ENCODE measurements at places on chromosomes 11 and 22.

DNA sequence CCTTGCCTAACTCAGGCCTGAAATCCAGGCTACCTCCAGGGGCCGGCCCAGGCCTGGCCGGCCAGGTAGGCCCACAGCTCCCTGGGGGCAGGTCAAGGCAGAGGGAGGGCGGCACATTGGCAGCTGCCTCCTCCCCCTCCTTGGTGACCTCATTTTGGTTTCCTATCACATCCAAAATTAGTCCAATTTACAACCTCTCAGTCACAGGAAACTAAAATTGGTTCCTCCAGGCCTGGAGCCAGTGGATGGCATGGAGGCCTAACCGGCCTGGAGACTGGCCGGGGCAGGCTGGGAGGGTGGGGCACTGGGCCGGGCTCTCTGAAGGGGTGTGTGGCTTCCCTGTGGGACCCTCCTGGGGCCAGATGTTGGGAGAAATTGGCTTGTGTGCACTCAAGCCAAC, 35.9 kb downstream of the LRRC10B start:
- DNase-seq = no peak

DNA sequence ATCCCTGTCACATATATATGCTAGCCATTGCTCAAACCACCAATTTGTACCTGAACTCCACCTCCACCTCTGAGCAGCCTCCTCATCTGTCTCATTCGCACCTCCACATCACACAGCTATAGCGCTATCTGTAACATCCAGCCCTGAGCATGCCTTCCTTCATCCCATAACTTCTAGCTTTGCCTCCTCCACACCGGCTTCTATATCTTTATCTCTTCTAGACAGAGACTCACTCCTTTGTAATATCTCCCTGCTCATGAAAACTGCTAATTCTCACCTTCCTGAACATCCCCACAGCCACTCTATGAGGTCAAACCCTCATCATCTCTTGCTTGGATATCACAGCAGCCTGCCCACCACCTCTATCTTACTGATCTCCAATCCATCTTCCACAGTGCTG, 5.9 kb downstream of the SIAE start:
- no peak for DNase-seq

DNA sequence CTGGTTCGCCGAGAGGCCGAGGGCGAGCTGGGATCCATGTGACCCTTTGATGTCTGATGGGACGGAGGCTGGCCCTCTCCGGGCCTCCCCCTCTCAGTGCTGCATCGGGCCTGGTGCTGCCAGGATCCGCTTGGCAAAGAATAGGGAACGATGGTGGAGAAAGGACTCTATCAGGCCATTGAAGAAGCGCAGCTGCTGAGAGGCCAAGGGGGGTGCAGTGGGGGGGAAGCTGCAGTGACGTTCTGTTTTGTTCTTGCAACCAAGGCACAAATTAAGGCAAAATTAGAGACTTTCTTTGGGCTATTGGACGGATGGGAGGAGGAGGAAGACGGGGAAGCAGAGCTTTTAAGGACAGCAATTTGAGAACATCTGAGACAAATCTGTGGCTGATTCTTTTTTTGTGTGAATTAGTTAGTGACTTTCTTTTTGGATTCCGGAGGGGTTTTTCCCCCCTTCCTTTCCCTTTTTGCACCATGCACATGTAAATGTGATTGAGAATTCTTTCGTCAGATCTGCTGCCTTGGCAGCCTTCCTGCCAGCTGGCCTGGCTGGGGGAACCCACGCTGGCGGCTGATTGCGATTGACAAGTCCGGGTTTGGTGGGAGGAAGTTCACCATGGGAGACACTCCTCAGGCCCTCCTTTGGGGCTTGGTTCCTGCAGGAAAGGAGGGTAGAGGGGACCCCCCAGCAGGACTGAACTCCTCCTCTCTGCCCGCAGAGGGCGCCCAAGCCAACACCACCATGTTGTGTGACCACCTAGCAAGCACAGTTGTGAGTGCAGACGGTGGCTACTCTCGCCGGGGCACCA, 214.6 kb downstream of the NTM start:
- no peak for DNase-seq

- no peak for DNase-seq
Observed at GRCh38 chr11:105296806-105297205, 157.2 kb upstream of the CARD18 start.

DNA sequence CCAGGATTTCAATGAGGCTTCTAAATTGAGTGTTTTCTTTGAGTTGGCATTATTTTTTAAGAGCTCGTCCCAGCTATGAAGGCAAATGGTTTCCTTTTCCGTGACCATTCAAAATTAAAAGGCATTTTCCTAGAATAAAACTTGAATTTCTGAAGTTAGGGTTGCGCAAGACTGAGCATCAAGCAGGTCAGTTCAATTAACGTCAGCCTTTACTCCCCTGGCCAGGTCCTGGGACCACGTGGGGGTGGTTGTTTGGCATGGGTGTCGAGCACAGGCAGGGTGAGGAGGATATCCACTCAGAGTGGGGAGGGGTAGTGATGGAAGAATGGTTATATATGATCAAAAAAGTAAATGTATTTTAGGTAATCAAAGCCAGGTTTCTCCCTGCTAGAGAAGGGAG, 43.4 kb upstream of the TSKU start:
- DNase-seq = no peak

DNA sequence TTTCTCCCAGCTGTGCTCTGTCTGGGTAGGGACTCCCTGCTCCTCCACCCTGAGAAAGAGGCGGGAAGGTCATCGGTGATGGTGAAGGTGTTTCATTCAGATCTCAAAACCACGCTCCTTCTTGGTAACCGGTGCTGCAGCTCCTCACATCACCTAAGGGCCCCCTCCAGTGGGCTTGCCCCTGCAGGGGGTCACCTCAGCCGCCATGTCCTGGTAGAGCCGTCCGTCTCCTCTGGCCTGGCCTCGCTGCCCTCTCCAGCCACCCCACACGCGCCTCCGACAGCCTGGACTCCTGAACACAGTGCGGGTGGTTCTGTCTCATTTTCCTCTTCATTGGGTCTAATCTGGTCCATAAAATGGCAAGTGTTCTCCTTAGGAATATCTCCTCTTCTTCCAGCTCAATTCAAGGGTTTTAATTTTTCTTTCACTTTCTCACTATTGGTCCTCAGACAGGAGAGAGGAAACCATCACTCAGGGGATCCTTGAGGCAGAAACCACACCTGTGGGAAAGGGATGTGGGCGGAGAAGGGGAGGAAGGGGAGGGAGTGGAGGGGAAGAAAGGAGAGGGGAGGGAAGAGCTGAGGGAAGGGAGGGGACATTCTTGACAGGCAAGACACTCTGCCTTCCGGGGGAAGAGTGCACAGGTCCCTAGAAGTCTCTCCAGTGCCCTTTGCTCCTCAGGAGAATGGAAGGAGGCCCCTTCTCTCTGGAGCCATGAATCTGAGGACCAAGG, 1338.4 kb downstream of the TBC1D22A start:
- DNase-seq = no peak

- no peak for DNase-seq
Observed at GRCh38 chr22:20027966-20028854, 7.3 kb downstream of the TANGO2 start.

- no peak for DNase-seq
Observed at GRCh38 chr11:124977006-124977405, 23.0 kb downstream of the CCDC15 start.
